Endodermal cell (in vitro differentiated cells): ENCODE measurements at places on chromosomes 11 and 22. TPM values are rescaled to one million over a fixed set of nuclear protein-coding genes. Genes with fewer than 3 reads are reported as not detected.
A peak's percentile ranks its signal among the peaks of the same experiment; 100 is the strongest.

- no peak for DNase-seq
These were observed 3.9 kb downstream of the KLHL35 start for GRCh38 chr11:75428989-75429640.

The OR51T1 gene
- not detected in 3 replicates for total RNA-seq

DNA sequence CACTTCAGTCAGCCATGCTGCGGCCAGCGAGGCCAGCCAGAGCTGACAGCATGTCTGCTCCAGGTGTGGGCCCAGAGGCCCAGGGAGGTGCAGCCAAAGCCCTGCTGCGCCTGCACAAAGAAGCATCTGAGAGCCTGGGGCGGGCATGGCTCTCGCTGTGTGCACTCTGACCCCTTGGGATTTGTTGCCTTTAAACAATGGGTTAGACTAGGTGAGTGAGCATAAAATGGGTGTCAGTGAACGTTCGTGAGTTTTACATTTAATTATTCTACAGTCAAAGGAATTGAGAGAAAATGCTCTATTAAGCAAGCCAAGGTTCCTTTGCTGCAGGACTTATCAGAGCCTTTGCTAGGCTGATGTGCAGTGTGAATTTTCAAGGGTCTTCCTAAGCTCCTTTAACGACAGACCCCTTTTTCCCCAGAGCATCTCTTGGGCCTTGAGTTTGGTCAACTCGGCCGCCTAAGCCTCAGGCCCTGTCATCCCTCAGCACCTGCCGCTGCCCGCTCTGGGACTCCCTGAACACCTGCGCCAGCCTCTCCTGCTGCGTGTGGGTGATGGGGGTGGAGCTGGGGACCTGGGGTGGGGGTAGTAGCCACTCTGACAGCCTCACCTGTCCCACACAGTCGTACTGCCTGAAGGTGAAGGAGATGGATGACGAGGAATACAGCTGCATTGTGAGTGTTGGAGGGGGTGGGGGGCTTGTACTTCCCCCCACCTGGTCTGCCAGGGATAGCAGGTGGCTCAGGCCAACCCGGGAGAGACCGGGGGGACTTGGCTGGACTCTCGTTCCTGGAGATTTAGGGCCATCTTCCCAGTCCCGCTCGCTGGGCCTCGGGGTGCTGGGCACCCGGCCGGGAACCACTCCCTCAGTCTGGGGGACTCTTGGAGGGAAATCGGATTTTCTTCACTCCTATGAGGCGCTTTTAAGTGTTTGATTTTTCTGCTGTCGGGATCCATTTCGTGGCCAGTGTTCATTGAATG, 10.5 kb downstream of the SLC16A8 start:
- DNase-seq: peak; percentile 40

DNA sequence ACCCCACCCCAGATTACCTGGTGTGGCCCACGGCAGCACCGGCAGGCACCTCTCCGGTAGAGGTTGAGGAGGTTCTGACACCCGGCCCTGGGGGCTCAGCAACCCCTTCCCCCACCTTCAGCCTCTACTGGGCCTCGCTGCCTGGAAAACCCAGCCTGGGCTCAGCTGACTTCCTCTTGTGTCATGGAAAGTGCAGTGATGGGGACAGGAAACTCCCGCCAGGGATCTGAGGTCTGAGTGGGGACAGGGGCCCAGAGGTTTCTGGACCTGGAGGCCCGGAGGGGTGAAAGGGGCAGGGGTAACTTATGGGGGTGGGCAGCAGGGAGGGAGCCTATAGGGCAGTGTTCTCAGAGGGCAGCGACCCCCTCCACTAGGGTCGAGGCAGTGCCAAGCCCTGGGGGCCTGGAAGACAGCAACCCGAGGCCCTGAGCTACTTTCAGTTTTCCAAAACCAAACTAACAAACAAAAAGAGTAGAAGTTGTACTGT, 10.0 kb upstream of the CD5 start:
- DNase-seq: peak; percentile 39

GRCh38 chr11:11574373-11575287, 47.2 kb downstream of the GALNT18 start:
- peak; percentile 15 for DNase-seq

The TSGA10IP gene
- total RNA-seq: 4.9 and 5.6 TPM in 2 replicates

The SMCO4 gene
- total RNA-seq: 27.3 and 31.8 TPM in 2 replicates

DNA sequence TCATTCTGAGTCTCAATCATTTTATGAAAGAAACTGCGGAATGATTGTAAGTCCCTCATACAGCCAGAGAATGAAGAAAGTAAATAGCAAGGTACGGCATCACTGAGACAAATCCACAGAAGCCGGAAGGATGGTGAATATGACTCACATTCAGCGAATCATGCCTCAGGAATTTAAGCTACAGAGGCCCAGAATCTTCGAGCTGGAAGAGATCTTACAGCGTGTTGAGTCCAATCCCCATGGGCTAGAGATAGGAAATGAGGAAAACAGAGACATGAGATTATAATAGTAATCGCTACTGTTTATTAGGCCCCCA, 173.2 kb downstream of the KIF18A start:
- DNase-seq: no peak

DNA sequence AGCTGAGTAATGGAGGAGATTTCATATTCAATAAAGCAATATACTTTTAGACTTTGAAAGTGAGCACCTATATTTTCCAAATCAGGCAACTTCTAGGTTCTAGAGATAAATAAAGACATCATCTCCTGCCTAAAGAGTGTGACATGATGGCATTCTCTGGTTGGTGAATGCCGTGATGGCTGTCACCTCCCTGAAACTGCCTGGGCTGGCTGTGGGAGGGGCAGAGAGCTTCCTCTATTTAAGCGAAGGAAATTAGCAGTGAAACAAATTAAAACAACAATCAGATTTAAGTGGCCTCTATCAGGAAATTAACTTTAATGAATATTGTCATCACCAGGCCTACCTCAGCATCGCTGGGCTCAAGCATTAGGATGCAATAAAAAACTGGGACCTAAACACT, 113.9 kb downstream of the ARL14EP start:
- no peak for DNase-seq

The FXYD6 gene
- 53.5 to 58.8 TPM (median 54.1 TPM) in 3 replicates for total RNA-seq

GRCh38 chr11:70876685-70877084, 375.7 kb downstream of the SHANK2 start:
- DNase-seq: no peak

The TMEM86A gene
- 6.2 to 11.3 TPM (median 7.8 TPM) in 3 replicates for total RNA-seq

GRCh38 chr22:40312050-40312449, 34.2 kb upstream of the ADSL start:
- peak; percentile 10 for DNase-seq

DNA sequence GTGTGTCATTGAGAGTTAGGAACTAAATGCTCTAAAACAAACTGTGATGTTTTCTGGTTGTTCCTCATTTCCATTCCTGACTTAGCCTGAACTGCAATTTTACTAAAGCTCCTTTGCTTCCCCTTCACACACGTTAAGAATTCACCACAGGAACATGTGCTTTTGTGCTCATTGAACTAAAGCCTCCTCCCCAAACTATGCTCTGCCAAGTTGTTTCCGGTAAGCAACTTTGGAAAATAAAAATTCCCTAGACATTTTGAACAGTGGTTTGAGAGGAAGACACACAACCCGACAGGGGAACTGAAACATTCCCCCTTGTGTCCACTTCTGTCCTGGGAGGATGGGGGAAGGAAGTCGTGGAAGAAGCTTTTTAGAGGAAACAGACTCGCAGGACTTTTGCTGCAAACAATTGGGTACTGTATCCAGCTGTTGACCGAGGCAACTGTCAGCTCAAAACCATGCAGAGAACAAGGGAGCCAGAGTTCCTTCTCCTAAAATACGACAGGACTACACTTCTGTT, 66.9 kb downstream of the GAB2 start:
- DNase-seq: no peak

The CEND1 gene
- not detected in 3 replicates for total RNA-seq

DNA sequence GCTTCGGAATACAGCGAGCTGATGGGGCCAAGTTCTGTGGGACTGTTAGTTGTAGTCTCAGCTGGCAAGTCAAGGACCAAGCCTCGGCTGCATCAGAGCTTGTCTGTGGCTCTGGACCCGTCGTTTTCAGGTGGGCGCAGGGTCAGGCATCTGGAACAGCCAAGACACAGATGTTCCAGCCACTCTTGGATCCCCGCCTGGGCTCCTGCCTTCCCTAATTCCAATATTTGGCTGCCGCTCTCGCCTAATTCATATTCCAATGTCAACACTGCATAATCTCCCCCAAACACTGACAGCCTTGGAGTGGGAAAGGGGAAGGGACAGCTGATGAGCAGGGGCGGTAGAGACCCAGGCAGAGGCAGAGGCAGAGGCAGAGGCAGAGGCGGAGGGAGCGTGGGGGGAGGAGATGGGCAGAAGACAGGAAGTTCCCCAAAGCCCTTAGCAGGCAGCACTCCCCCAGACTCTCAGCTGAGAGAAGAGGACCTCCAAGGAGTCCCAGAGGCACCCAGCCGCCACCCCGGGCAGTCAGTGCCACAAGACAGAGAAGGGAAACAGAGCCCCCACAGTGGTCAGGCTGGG, 49.6 kb upstream of the SLC35C1 start:
- DNase-seq: peak; percentile 61

The PMM1 gene
- 18.4 and 19.0 TPM in 2 replicates for total RNA-seq

DNA sequence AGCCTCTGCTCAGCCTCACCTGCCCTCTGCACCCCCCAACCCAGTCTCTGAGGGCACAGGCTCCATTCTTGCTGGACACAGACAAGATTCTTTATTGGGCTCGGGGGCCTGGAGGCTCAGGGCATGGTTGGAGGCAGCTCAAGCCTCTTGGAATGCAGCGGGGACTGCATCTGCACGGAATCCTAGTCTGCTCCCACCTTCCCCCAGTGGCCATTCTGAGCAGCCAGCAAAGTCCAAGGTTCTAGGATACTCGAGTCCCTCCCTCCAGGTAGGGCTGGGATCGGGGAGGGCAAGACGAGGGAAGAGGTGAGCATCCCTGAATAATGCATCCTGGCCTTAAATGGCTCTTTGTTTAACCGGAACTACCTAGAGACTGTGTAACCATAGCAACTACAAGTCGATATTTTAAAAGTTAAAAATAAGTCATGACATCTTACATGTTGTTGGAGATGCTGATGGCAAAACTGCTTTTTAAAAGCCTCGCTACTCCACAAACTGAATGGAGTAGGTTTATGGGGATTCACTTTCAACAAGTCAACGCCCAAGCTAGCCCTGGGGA, 10.7 kb upstream of the IGSF22 start:
- DNase-seq: peak; percentile 76
